ENCODE measurements at places on chromosomes 6 and 20.
A peak's percentile ranks its signal among the peaks of the same experiment; 100 is the strongest.

DNA sequence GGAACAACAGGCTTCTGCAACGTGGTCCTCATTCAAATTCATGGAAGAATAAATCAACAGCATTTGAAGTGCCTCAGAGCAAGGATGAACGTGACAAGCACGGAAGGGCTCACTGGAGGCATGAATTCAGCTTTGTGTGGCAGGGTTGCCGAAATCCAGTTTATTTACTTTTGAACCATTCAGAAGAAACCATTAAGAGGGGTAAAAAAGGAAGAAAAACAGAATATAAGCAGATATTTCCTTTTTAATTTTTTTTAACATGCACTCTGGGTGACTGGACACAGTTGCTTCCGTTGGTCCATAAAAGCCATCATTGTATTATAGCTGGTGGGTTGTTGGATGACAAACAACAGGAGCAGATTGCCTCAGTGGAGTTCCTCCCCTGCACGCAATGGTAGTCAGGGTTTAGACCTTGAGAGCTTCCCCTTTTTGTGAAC is 17.3 kb upstream of the SNRPB2 start:
- no peaks in the 10 kb centered on the region for H3K36me3 ChIP-seq
- DNase-seq: no peak
- no peaks in the 10 kb centered on the region for H3K27me3 ChIP-seq
- H3K4me1 ChIP-seq: no peaks in the 10 kb centered on the region
- H3K4me3 ChIP-seq: no peak overlapping the region
- H3K27ac ChIP-seq: no peak overlapping the region

DNA sequence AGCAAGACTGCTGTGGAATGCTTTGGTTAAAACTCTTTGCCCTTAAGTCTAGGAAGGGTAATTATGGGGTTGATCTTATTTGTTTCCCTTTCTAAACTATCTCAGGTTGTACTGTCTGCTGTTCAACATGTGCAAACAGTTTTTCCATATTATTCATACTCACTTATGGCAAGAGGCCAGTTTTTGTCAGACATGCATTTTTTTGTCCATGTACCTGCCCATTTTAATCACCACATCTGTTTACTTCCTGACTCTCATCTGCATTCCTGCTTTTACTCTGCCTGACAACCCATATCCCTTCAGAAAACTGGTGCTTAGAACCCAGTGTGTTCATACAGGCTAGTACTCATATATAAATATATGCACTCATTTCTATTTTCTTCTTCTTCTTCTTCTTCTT is 80.3 kb downstream of the LPA start:
- H3K36me3 ChIP-seq: no peaks in the 10 kb centered on the region
- H3K4me3 ChIP-seq: no peak overlapping the region
- no peak for DNase-seq
- no peaks in the 10 kb centered on the region for H3K4me1 ChIP-seq
- H3K27me3 ChIP-seq: no peaks in the 10 kb centered on the region

- peaks cover 34% of the 10 kb centered on the region for H3K36me3 ChIP-seq
- H3K4me3 ChIP-seq: no peak overlapping the region
- no peaks in the 10 kb centered on the region for H3K27me3 ChIP-seq
- H3K27ac ChIP-seq: no peak overlapping the region
- no peaks in the 10 kb centered on the region for H3K4me1 ChIP-seq
Measured at GRCh38 chr6:159036673-159037072, 8.1 kb downstream of the TAGAP start.

- H3K27me3 ChIP-seq: no peaks in the 10 kb centered on the region
- no peak overlapping the region for H3K4me3 ChIP-seq
- no peak overlapping the region for H3K27ac ChIP-seq
- no peak for DNase-seq
- H3K4me1 ChIP-seq: no peaks in the 10 kb centered on the region
Measured at GRCh38 chr20:15446373-15446772, 1109.0 kb upstream of the FLRT3 start.

GRCh38 chr6:30329331-30329730 is 2.6 kb downstream of the TRIM39 start:
- H3K27me3 ChIP-seq: no peaks in the 10 kb centered on the region
- H3K27ac ChIP-seq: no peak overlapping the region
- no peak for DNase-seq
- no peak overlapping the region for H3K4me3 ChIP-seq
- H3K36me3 ChIP-seq: peaks cover 53% of the 10 kb centered on the region

DNA sequence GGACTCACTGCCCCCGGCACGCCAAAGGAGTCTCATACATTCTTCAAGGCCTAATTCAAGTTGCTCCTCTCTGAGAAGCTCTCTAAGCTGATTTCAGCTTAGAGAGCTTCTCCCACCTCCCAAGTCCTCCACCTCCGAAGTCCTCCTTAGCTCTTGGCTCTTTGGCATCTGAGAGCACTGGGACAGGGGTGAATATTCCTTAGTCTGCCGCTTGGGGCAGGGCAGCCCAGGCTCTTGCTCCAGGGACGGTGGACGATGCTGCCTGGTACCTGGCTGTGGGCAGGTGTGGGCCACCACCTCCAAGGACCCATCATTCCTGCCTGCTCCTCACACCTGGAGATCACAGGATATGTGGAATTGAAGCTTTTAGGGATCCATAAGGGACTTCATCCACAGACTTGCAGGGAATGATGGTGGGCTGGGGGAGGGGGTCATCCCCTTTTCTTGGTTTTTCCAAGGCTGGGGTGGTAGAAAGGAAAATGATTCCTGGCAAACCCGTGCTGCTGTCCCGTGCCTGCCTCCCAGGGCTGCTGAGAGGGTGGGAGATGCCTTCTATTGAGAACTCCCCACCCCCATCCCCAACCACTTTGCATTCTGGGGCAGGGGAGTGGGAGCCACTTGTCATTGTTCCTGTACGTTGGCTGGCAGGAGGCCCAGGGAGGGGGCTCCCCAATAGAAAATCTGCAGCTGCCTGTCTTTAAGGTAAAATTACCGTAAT is 57.4 kb downstream of the ARHGAP40 start:
- no peak overlapping the region for H3K27ac ChIP-seq
- no peaks in the 10 kb centered on the region for H3K36me3 ChIP-seq
- peak; percentile 57 for DNase-seq

DNA sequence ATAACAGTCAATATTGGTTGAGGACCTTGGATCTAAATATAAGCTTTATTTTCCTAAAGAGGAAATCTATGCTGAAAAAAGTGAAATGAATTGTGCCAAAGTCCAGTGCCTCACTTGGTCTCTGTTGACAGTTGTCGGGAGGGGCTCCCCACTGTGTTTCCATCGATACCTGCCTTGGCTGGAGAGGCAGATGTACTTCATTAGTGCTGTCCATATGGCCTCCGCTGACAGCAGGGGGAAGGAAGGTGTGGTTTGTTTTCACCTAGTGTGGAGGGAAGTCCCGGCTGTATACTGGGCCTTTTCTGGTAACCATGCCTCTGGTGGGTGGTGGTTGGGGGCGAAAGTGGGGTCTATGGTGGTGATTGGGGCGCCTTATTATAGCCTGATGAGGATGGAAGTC is 42.7 kb downstream of the CD2AP start:
- no peak for DNase-seq
- no peak overlapping the region for H3K4me3 ChIP-seq
- H3K27ac ChIP-seq: no peak overlapping the region
- no peaks in the 10 kb centered on the region for H3K4me1 ChIP-seq
- H3K27me3 ChIP-seq: no peaks in the 10 kb centered on the region

GRCh38 chr6:13715444-13715883 is 3.8 kb upstream of the RANBP9 start:
- H3K36me3 ChIP-seq: no peaks in the 10 kb centered on the region
- no peak overlapping the region for H3K27ac ChIP-seq
- H3K4me3 ChIP-seq: no peak overlapping the region
- H3K27me3 ChIP-seq: no peaks in the 10 kb centered on the region

- H3K4me1 ChIP-seq: no peaks in the 10 kb centered on the region
- H3K4me3 ChIP-seq: no peak overlapping the region
- DNase-seq: no peak
Measured at GRCh38 chr6:36501686-36502085, 45.6 kb downstream of the STK38 start.

DNA sequence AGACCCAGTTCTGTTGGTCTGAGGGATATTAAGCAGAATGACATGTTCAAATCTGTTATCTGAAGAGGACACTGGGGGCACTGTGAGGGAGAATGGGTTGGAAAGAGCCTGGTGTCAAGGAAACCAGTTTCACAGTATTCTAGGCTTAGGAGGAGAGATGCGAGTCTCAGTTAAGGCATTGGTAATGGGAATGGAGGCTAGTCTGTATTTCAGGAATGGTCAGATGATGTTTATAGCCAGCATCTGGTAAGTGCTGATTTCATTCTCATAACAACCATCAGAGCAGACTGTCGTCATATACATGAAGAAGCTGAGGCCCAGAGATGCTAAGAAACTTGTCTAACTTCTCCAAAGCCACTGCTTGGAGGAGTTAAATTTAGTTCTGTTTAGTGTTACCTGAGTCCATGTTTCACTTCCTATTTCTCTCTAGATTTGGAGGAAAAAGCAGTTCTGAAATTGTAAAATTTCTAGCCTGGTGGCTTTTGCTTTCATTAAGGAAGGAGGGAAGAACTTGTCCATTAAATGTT is 242.0 kb downstream of the ARID1B start:
- no peaks in the 10 kb centered on the region for H3K27me3 ChIP-seq
- no peaks in the 10 kb centered on the region for H3K36me3 ChIP-seq
- DNase-seq: no peak
- no peak overlapping the region for H3K4me3 ChIP-seq
- H3K4me1 ChIP-seq: peaks cover 45% of the 10 kb centered on the region
- H3K27ac ChIP-seq: no peak overlapping the region

DNA sequence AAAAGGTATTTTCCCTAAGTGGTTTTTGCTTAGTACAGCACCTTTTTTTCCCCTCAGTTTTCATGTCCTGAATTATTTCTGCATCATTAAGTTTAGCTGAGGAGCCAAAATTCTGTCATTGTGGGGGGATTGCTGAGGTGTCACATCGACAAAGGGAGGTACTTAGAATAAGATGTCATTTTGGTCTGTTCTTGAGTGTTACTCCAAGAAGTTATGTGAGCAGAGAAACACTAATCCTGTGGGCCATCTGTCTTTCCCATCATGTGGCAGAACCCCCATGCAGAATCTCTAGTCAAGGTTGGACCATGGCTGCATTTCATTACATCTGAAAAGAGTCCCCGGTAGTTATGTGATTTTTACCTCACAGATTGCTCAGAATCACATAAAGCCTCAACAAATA is 167.8 kb upstream of the CENPW start:
- H3K27ac ChIP-seq: no peak overlapping the region
- peaks cover 22% of the 10 kb centered on the region for H3K4me1 ChIP-seq
- H3K27me3 ChIP-seq: no peaks in the 10 kb centered on the region
- H3K4me3 ChIP-seq: no peak overlapping the region
- no peaks in the 10 kb centered on the region for H3K36me3 ChIP-seq

All from stomach (tissue), 19 donors.